Heart right ventricle (tissue), 16 donors: ENCODE measurements at places on chromosomes 6 and 20.
A peak's percentile ranks its signal among the peaks of the same experiment; 100 is the strongest.

- DNase-seq, result no peak
These were observed 5.0 kb upstream of the PXDC1 start for GRCh38 chr6:3756546-3756945.

DNA sequence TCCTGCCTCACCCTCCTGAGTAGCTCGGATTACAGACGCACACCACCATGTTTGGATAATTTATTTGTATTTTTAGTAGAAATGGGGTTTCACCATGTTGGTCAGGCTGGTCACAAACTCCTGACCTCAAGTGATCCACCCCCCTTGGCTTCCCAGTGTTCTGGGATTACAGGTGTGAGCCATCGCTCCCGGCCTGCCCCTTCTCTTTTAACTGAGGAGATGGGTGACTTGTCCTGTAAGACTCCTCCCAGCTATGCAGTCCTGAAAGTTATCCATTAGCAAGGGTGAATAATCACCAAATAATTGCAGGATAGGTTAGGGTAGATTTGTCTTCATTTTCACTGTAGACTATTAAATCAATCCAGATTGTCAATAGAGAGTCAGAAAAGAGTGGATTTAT is 40.5 kb upstream of the JARID2 start:
- DNase-seq, result no peak

DNA sequence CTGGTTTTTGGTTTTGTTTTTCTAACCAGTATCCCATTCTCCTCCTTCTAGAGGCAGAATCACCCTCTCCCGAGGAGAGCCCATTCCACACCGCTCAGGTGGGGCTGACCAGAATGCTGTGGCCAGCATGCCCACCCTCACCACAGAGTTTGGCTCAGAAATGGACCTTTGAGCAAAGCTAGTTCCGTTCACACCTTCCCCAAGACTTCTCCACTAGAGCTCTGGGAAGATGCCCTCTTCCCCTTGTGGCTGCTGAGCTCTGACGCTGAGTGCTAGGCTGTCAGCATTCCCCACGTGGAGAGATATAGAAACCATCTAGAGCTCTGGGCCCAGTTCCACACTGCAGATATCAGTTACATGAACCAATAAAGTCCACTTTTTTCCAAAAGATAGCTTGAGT is 7.9 kb downstream of the GPLD1 start:
- DNase-seq, result no peak

GRCh38 chr6:33857932-33858475 is 54.2 kb upstream of the MLN start:
- DNase-seq, result no peak

DNA sequence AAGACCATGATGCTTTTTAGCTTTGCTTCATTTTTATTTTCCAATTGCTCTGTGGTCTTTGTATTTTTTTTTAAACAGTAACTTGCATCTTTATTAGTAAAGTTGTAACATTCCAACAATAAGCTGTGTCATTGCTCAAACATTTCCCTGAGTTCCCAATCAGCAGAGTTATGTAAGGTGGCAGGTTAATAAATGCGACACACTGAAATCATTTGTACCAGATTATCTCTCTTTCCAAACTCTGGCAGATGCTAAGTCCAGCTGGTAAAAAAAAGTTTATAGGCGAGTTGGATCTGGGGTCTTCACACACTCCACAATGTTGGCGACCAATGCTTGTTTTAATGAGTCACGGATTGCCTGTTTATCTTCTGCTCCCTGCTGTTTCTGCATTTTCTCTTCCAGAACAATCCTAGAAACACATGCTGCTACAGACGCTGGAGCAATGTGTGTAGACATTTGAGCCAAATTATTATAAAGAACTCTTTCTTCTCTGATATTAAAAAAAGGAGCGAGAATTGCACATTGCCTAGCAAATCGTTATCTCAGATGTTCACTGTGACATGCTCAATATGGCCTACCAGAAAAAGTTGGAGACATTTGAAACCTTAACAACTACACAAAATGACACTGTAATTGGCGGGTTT is 113.6 kb upstream of the IFNGR1 start:
- peak; percentile 19 for DNase-seq

GRCh38 chr6:144654506-144654905 is 369.4 kb downstream of the UTRN start:
- no peak for DNase-seq

- DNase-seq, result no peak
These were observed 29.9 kb downstream of the EZR start for GRCh38 chr6:158789115-158789917.

GRCh38 chr6:147666255-147666654 is 157.8 kb downstream of the SAMD5 start:
- DNase-seq, result no peak

- DNase-seq, result no peak
These were observed 158.2 kb downstream of the QRSL1 start for GRCh38 chr6:106787327-106788196.

- DNase-seq, result no peak
These were observed 305.1 kb upstream of the SASH1 start for GRCh38 chr6:148037496-148037895.

DNA sequence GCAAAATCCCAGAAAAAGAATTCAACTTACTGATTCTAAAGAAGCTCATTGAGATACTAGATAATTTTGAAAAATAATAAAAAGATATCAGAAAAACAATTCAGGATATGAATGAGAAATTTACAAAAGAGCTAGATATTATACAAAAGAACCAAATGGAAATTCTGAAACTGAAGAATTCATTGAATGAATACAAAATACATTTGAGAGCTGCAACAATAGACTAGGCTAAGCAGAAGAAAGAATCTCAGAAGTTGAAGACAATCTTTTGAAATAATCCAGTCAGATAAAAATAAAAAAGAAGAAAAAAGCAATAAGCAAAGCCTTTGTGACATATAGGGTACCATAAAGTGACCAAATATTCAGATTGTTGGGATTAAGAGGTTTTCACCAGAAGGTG is 206.0 kb downstream of the CD109 start:
- DNase-seq, result no peak

DNA sequence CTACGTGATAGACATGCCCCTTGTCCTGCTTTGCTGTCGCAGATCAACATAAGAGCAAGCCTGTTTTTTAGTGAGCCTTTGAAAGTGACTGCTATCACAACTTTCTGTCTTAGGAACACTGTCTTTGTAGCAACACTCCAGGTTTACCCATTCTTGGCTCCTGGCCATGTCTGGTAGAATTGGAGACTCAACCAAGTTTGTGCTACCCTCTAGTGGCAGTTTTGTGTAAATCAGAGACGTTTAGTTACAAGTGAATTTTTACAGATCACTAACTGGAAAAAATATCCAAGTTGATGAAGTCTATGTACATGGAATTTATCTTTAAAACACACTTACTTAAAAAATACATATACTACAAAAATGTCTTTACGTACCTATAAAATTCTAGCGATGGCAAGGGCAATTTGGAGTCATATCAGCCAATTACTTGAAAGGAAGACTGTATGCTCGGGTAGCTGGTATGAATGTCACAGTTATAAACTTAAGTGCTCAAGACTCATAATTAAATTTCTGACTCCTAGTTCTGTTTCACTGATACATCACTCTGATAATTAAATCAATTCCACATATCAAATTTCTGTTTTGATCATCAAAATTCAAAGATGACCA is 101.4 kb downstream of the ADGB start:
- no peak for DNase-seq

GRCh38 chr6:22015216-22015615 is 281.6 kb downstream of the PRL start:
- DNase-seq, result no peak

GRCh38 chr6:2147766-2148448 is 97.5 kb downstream of the GMDS start:
- no peak for DNase-seq

- no peak for DNase-seq
These were observed 5.0 kb downstream of the FOXP4 start for GRCh38 chr6:41551086-41551700.

DNA sequence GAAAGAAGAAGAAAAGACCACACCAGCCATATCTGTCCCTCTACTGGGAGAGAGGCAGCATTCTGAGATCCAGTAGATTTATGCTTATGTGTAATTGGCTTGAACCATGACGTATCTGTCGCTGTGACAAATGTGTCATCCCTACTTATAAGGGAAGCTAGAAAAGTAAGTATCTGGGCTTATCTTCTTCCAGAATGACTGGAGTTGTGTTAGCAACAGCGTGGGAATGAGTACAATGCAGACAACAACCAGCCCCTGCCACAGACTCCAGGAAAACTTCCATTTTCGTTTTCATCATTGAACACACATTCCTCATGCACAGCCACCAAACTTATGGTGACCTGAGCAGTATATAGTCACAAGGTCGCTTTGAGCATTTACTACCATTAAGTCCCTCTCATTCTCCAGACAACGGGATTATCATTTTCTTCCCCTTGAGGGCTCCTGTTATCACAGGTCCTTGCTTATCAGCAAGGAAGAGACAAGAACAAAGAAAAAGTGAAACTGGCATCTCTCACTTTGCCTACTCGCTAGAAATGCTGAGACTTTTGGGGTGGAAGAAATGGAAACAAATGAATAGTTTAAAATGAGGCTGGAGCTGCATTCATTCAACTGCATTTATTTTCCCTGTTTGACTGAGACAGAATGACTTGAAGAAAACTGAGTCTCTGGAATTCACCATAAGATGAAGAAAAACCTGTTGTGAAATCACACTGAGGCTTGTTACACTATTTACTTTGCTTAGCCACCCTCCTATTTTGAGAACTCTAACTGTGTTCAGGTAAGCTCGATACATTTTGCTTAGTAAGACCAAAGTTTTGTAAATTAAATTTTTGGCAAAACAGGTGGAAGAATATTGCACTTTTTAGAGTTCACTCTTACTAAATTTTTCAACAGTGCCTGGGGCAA is 149.3 kb upstream of the FOXQ1 start:
- no peak for DNase-seq

- DNase-seq, result no peak
These were observed 204.2 kb upstream of the PTCHD4 start for GRCh38 chr6:48315051-48315719.

- DNase-seq, result no peak
These were observed 13.7 kb downstream of the MCUR1 start for GRCh38 chr6:13800615-13801014.

DNA sequence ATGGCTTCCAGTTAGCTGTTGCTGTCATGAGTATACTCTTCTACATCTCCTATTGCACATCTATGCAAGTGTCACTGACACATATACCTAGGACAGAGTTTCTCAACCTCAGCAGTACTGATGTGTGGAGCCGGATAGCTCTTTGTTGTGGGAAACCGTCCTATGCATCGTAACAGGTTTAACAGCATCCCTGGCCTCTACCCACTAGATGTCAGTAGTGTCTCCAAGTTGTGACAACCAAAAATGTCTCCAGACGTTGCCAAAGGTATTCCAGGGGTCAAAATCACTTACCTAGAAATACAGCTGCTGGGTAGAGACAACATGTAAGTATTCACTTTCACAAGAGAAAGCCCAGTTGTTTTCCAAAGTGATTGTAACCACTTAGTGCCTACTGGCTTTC is 637.6 kb downstream of the RNF144B start:
- DNase-seq, result peak; percentile 25

GRCh38 chr6:128112494-128112893 is 211.6 kb upstream of the THEMIS start:
- DNase-seq, result no peak

GRCh38 chr6:3801960-3802359 is 47.2 kb upstream of the FAM50B start:
- DNase-seq, result no peak

DNA sequence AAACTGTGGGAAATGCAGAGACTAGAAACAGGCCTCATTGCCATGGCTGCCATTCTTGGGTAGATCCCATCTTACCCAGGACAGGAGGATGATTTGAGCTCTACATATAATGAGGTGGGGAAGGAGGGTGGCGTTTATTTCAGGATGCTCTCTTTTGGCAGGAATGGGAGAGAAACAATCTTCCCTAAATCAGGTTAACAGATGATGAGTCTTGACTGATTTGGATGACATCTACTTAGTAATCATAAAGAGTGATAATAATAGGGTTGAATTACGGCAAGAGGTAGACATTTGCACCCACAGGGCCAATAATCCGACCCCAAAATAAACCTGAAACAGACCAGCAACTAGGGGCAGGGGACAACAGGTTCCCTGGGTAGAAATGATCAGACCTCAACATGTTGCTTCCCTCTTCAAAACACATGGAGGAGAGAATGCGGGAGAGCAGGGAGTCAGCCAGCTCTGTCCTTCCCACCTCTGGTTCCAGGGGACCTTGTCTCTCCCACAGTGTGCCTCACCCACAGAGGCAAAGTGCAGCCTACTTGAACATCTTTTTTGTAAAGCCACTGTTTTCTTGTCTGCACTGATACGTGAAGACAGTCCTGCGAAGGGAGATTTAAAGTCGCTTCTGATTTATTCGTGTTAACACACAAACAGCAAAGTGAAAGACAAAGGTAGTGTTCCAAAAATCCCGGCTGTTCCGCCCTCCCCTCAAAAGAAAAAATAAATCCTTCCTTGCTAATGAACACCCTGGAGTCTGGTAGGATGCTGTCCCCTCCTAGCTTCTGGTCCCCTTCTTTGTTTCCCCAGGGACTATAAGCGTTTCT is 3.9 kb downstream of the FOXQ1 start:
- no peak for DNase-seq

GRCh38 chr20:18855882-18856281 is 42.3 kb downstream of the SCP2D1 start:
- DNase-seq, result no peak

DNA sequence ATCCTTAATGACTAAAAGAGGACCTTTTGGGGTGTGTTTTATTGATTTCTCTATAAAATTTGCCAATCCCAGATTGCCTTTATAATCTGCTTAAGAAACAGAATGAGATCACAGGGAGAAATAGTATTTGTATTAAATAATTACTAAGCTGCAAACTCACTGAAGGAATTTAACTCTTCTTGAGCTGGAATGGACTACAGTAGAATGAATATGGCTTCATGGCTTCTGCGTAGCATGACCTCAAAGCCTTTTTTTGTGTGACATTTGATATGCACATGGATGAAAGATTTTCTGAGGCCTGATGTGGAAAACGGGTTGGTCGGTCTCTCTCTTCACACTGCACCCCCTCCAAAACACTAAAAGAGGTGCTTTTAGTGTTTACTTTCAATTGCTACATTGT is 115.9 kb downstream of the QKI start:
- no peak for DNase-seq

- no peak for DNase-seq
These were observed 725 bp downstream of the OSER1 start for GRCh38 chr20:44209686-44210405.
